Hypothalamus (tissue), 51 donors: ENCODE measurements at places on chromosomes 2 and 18.

DNA sequence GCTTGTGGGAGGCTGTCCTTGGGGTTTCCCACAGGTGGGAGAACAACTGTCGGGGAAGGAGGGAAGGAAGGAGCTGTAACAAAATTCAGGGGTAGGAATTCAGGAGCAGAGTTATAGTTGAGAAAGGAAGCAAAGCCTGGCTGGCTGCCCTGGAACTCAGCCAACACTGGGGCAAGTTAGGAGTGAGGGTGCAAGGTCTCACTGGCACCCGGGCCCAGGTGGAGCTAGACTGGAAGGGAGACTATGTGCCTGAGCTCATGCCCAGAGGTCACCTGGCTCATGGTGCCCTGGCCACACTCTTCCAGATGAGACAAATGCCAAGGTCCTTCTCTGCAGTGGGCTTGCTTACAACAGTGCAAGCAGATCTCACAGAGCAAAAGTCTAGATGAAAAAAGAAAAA, 75.6 kb upstream of the ARHGAP28 start:
- no peak for DNase-seq

GRCh38 chr2:46781468-46782189, 134.0 kb downstream of the MCFD2 start:
- DNase-seq = no peak

- no peak for DNase-seq
These were observed 2.8 kb downstream of the ASB18 start for GRCh38 chr2:236261452-236261851.

DNA sequence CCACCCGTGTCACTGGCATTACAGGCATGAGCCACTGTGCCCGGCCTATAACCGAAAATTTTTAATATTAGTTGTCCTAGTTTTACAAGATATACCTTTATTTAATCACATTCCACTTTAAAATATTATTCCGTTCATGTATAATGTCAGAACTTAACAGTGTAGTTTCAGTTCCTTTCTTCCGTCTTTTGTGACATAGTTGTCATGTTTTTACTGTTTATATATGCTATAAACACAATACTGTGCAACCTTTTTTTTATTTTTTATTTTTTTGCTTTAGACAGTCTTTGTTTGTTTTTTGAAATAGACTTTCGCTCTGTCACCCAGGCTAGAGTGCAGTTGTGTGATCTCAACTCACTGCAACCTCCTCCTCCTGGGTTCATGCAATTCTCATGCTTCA, 129.5 kb upstream of the TTC27 start:
- DNase-seq = no peak

- no peak for DNase-seq
These were observed 48.5 kb upstream of the DTNA start for GRCh38 chr18:34661464-34662087.
